ENCODE measurements at places on chromosomes 11 and 22.
A peak's percentile ranks its signal among the peaks of the same experiment; 100 is the strongest.

DNA sequence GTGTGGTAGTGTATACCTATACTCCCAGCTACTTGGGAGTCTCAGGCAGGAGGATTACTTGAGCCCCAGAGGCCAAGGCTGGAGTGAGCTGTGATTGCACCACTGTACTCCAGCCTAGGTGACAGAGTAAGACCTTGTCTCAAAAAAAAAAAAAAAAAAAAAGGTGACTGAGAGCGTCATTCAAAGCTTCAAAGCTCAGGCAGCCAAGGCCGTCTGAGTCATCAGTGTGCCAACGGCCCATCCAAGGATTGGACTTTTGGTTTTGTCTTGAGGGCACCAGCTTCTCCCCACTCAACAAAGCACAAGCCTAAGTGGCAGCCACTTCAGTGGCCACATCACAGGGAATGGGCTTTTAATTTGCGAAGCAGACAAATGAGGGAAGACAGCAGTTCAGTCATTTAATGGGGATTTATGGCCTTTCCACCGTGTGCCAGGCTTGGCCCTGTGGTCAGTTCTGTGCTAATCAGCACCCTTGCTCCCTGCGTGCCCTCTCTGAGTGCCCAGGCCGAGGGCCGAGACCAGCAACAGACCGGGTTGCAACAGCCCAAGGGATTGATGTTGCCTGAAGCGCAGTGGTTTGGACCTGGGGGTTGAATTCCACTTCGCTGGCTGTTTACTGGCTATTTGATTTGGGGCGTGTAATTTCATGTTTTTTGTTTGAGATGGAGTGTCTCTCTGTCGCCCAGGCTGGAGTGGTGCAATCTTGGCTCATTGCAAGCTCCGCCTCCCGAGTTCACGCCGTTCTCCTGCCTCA is 30.2 kb upstream of the CRYBB3 start:
- DNase-seq, result no peak

DNA sequence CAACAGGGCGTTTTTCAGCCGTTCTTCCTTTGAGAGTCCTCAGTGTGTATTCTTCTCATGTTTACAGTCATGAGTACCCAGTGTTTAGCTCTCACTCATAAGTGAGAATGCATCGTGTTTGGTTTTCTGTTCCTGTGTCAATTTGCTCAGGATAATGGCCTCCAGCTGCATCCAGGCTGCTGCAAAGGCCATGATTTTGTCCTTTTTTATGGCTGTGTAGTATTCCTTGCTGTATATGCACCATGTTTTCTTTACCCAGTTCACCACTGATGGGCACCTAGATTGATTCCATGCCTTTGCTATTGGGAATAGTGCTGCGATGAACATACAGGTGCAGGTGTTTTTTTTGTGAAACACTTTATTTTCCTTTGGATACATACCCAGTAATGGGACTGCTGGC is 23.5 kb downstream of the B3GAT1 start:
- no peak for DNase-seq

DNA sequence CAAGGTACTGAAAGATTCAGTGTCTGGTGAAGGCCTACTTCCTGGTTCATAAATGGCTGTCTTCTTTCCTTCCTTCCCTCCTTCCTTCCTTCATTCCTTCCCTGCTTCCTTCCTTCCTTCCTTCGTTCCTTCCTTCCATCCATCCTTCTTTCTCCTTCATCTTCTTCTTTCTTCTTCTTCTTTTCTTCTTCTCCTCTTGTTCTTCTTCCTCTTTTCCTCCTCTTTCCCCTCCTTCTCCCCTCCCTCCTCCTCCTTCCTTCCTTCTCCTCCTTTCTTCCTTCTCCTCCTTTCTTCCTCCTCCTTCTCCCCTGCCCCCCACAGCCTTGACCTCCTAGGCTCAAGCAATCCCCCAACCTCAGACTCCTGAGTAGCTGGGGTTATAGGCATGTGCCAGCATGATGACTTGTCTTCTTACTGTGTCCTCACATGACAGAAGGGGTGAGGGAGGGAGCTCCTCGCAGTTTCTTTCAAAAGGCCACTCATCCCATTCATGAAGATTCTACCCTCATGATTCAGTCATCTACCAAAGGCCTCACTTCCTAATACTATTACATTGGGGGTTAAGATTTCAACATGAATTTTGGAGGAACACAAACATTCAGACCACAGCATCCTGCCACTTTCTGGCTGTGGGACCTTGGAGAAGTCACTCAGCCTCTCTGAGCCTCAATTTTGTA is 22.6 kb upstream of the CCDC134 start:
- peak; percentile 89 for DNase-seq

DNA sequence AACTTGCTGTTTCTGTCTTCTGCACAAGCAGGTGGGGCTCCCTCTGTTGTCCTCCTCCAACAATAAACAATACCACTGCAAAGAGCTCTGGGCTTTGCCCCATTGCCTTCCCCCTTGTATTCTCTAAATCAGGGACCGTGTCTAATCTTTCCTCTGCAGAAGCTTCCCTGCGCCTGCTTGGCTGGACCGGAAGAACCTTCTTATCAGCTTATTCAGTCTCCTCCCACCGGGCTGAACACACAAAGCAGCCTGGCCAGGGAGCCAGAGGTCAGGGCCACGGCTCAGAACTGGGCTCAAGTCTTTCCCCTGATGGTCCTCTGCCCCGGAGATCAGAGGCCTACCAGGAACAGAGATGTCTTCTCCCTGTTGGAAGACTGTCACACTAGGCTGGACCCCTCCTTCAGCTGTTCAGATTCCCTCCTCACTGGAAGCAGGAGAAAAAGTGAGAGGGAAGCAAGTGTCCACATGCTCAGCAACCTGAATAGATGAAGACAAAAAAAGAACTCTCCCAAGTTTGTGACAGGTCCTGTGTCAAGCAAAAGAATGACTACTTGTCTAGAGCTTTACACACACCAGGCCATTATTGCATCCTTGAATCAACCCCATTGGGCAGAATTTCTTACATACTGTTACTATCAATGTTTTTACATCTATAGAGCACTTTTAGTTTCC is 63.7 kb downstream of the RAB30 start:
- no peak for DNase-seq

GRCh38 chr11:74022546-74022945 is 13.7 kb upstream of the UCP3 start:
- peak; percentile 76 for DNase-seq

All from suppressor macrophage treated with lipopolysaccharide for 1 hour (primary cell).